CD8-positive, alpha-beta T cell (primary cell): ENCODE measurements at places on chromosomes 16 and 17. TPM values are rescaled to one million over a fixed set of nuclear protein-coding genes. Genes with fewer than 3 reads are reported as not detected.

DNA sequence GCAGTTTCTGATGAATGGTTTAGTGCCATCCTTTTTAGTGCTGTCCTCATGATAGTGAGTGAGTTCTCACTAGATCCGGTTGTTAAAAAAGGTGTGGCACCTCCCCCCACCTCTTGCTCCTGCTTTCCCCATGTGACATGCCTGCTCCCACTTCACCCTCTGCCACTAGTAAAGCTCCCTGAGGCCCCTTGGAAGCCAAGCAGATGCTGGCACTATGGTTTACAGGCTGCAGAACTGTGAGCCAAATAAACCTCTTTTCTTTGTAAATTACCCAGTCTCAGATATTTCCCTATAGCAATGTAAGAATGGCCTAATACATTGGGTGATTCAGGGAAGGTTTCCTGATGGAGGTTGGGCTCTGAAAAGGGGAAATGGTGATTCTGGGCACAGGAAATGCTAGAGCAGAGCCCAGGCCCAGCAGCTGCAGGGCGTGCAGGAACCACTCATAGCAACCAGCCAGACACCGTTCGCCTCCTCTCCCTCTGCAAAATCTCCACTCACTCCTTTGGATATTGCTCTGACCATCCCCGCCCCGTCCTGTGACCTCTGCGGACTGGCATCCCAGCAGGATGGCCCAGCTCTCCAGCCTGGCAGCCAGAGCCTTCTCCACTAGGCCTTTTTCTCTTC lies 2.6 kb upstream of the ADORA2B start:
- DNase-seq: no peak

DNA sequence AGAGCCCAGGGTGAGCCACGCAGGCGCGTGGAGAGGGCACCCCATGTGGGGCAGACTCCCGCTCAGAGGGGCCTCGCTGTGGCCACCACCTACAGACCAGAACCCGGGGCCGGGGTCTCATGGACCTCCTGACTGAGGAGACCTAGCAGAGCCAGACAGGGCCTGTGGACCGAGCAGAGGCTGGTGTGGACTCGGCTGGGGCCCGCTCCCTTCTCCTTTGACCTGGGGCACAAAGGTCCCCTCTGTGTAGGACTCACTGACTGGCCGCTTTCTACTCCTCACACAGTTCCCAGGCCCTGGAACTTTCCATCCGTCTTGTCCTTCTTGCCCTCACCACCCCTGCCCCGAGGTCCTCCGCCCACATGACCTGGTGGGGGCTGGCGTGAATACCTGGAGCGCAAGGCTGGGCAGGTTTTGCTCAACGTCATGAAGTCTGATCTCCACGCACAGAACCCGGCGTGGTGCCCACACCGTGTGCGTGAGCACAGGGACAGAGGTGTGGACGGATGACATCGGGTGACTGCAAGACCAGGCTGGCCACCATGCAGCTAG lies 44.7 kb upstream of the ACSF3 start:
- no peak for DNase-seq

DNA sequence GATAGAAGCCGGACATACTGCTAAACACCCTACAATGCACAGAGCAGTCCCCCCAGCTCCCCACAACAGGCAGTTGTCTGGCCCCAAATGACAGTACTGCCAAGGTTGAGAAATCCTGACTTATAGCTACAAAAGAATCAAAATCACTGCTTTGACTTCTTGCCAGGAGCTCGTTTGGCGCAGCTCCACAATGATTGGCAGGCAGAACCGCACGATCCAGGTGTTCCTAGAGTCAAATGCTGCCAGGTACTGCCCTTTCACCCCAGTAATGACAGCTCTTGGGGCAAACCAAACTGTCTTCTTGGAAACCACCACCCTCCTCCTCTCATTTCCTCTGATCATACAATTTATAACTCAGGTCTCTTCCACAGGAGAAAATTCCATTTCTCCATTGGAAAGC lies 2.2 kb upstream of the TMC5 start:
- DNase-seq: no peak

GRCh38 chr16:27334838-27335237 lies 21.1 kb downstream of the IL4R start:
- DNase-seq: no peak

DNA sequence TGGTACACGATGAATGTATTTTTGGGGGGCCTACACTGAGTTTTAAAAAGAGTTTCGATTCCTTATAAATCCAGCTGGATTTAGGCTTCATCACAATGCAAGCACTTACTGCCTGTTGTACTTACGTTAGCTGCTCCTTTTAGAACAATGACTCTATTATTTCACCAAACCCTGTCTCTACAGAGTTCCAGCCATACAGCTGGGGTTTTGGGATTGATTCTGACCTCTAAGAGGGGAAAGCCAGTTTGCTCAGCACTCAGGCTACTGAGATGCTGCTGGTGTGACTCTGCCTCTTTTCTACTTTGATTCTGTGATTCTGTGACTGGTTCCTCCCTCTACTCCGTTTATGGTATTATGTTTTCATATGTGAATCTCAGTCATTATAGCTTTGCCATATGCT lies 329.7 kb downstream of the ABCC12 start:
- no peak for DNase-seq

GRCh38 chr16:65745-66144 lies 6.7 kb downstream of the RHBDF1 start:
- peak; percentile 83 for DNase-seq

DNA sequence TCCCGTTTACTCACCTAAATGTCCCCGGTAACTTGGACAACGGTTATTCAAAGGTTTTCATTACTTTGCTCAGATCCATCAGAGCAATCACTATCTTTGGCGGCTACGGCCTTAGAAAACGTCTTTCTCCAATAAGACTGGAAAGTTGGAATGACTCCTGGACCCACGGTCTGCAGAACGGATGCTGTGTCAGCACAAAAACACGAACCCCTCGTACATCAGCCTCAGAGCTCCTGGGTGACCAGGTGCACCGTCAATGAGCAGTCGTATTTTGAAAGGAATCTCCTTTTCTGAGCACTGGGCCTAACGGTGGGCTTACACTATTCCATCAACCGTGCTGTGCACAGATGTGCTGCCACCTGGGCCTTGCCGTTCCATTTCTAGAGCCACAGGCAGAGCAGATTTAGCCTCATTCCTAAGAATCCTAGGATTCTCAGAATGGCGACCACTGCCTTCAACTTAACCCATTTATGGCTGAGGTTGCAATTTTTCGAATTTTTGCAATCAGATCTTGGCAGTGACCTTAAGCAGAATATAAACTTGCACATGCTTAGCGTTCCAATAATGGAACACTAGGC lies 110.8 kb upstream of the ZNF750 start:
- DNase-seq: no peak

DNA sequence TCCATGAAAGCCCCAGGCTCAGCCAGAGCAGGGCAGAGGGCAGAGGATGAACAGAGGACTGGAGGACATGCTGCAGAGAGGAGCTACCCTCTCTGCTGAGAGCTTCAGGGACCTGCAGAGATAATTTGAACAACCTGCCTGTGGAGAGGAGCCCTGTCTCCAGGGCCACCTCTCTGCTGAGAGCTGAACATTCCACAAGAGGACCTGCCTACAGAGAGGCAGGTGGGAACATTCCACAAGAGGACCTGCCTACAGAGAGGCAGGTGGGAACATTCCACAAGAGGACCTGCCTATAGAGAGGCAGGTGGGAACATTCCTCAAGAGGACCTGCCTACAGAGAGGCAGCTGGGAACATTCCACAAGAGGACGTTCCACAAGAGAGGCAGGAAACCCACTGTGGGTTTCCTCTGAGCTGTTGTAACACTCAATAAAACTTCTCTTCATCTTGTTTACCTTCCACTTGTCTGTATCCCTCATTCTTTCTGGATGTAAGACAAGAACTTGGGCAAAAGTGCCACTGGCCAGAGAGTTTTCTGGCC lies 551.9 kb upstream of the CA10 start:
- DNase-seq: no peak

- DNase-seq: peak; percentile 71
These were observed 787 bp downstream of the CTCF start for GRCh38 chr16:67562918-67563707.

Gene ZNF624
- 3.2 TPM for total RNA-seq

Gene CACNG1
- not detected for total RNA-seq

Gene SMIM36
- not detected for total RNA-seq
